ENCODE measurements at places on chromosomes 2 and 18.

- no peak for DNase-seq
Observed at GRCh38 chr2:31083234-31083993, 54.8 kb downstream of the GALNT14 start.

GRCh38 chr2:51619961-51620360 is 588.0 kb upstream of the NRXN1 start:
- no peak for DNase-seq

GRCh38 chr2:219400562-219400961 is 12.8 kb upstream of the DNPEP start:
- DNase-seq, result no peak

DNA sequence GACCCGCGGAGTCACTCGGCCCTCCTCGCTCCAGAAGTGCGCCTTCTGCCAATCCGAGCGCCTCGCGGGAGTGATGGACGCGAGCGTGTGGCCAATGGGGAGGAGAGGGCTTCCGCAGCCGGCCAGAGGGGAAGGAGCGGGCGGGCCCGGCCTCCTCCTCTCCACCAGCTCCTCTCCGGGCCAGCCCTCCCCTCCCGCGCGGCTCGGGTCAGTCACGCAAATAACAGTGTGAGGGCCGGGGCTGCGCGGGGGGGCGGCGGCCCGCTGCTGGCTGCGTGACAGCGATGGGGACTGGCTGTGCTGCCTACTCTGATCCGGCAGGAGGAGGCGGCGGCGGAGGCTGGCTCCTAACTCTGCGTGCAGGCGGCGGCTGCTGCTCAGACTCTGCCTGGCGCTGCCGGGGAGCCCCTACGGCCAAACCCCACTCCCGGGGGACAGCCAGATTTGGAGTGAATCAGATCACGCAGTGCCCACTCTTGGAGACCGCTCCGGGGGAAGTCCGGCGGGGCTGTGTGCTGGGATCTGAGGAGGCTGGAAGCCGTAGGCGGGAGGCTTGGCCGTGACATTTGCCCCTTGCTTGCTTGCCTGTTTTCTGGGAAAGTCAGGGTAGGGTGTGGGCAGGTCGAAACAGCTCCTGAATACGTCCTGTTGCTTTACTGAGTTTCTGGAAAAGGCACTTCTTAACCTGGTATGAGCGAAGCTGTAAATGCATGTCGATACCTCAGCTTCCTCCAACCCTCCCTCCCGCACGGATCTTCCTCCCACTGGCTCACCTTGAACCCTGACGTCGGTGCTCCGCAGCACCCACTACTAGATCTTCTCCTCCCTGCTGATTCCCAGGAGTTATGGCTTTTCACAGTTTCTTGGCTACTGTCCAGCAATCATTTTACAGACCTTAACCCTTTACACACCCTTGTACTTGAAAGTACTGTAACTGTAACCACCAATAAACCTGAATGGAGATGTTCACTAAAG is 97.9 kb upstream of the SERTAD2 start:
- peak; percentile 100 for DNase-seq

GRCh38 chr2:9771481-9772017 is 71.7 kb upstream of the TAF1B start:
- no peak for DNase-seq

DNA sequence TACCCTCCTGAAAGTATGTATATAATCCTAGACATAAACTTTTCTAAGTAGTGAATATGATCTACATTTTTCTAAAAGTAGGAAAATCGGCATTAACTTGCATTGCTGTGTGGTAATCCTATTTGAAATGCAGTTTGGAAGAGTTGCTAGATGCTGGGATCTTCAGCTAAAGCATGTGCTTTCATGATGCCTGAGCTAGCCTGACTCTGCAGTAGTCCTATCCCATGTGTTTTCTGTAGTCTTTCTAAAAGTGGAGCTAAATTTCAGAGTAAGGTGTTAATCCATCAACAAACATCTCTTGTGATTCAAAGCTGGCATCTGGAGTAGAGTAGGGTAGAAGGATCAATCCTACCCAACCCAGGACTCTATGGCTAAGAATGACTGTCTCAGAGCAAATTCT is 229.4 kb downstream of the THSD7B start:
- DNase-seq, result no peak

DNA sequence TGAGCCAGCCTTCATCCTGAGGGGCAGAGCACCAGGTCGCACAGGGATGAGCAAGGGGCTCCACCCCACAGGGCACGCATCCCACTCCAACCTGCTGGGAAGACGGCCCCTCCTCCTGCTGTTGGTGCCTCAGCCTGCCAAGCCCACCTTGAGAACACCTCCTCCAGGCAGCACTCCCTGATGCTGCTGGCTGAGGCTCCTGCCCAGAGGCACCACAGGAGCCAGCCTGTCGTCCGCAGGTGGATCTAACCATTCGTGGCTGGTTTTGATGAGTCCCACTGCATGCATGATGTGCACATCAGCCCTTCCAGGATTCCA is 58.4 kb downstream of the BIN1 start:
- DNase-seq, result no peak

DNA sequence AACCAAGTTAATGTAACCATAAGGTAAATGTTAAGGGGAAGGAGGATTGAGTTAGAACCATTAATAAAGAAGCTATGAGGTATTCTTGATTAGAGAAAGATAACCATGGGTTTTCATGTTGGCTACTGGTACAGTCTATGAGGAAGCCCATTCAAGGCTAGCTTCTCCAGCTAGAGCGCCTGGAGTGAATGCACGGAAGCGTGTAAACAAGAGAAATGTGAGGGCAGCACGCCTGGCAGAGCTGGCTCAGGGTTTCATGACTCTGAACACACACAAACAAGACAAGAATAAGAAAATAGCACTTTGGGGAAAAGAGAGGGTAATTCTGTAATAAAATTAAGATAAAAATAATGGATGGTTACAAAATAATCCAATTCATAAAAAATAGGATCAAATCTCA is 255.3 kb downstream of the PDE11A start:
- DNase-seq, result no peak

GRCh38 chr2:50863856-50864255 is 168.1 kb downstream of the NRXN1 start:
- DNase-seq, result no peak

- no peak for DNase-seq
Observed at GRCh38 chr2:175854665-175855064, 147.4 kb downstream of the LNPK start.

- DNase-seq, result no peak
Observed at GRCh38 chr2:12987246-12987645, 270.5 kb downstream of the TRIB2 start.

- no peak for DNase-seq
Observed at GRCh38 chr18:50696436-50696835, 123.4 kb downstream of the MRO start.

- DNase-seq, result no peak
Observed at GRCh38 chr2:64137567-64137966, 6.7 kb downstream of the PELI1 start.

GRCh38 chr2:179107737-179108136 is 57.8 kb upstream of the CCDC141 start:
- no peak for DNase-seq

DNA sequence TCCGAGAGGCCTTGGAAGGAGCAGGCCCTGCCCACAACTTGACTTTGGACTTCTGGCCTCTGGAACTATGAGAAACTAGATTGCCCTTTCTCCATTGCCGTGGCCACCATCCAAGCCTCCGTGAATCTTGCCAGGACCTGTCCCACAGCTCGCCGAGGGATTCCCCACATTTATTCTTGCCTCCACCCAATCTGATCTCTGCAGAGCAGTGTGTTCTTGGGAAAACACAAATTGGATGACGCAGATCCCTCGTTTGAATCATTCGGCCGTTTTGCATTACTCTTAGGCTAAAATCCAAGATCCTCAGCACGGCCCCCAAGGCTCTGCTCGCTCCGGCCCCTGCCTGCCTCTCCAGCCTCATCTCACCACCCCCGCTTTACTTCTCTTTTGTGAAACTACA is 364.2 kb downstream of the ZNF516 start:
- peak; percentile 50 for DNase-seq

GRCh38 chr2:118670276-118670675 is 177.2 kb downstream of the EN1 start:
- DNase-seq, result peak; percentile 53

GRCh38 chr2:29841386-29842004 is 79.9 kb downstream of the ALK start:
- DNase-seq, result no peak

GRCh38 chr2:23475036-23475435 is 90.1 kb downstream of the KLHL29 start:
- DNase-seq, result no peak

- no peak for DNase-seq
Observed at GRCh38 chr2:72793798-72794440, 31.9 kb downstream of the EXOC6B start.

DNA sequence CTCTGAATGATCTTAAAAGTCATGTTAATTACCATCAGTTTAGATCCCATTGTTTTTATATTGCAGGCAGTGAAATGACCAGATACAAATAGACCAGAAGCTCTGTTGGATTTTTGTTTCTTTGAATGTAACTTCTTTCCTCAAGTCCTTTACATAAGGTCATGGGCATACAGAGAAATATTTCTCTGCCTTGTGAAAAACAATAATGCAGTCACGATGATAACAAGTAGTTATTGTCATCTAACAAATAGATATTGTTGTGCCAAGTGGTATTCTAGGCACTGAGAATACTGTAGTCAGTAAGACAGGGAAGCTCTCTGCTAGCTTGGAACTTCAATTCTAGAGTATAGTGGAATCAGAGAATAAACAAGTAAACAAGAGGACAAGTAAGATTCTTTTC is 94.7 kb upstream of the BARD1 start:
- DNase-seq, result no peak

GRCh38 chr18:78422336-78422735 is 557.3 kb upstream of the SALL3 start:
- DNase-seq, result peak; percentile 74

DNA sequence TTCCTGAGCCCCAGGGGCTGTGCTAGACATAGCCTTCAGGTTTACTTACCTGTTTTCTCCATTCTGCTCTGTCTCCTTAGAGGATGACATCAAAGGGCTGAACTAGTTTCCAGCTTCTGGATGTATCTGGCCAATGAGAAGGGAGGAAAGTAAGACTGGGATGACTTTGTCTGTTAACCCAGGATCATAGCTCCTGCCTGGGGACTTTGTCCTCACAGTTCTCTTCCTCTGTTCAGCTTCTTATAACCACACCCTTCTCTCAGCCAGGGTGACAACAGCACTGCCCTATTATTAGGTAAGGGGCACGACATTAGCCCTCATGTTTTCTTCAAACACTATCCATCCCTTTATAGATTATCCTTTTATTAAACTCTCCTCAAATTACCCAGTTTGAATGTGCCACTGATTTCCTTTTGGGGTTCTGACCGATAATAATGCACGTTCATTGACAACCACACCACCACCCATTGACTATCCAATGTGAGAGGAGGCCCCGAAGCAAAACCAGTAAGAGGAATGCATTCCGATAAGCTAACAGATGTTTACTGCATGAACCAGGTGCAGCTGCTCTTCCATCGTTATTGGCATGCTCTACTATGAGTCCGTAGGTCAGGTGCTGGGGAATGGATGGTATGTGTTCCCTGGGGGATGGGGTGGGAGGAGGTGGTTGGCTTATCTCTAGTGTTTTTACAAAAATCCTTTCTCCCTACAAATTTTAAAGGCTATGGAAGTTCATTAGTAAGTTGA is 23.5 kb downstream of the TSN start:
- peak; percentile 80 for DNase-seq

DNA sequence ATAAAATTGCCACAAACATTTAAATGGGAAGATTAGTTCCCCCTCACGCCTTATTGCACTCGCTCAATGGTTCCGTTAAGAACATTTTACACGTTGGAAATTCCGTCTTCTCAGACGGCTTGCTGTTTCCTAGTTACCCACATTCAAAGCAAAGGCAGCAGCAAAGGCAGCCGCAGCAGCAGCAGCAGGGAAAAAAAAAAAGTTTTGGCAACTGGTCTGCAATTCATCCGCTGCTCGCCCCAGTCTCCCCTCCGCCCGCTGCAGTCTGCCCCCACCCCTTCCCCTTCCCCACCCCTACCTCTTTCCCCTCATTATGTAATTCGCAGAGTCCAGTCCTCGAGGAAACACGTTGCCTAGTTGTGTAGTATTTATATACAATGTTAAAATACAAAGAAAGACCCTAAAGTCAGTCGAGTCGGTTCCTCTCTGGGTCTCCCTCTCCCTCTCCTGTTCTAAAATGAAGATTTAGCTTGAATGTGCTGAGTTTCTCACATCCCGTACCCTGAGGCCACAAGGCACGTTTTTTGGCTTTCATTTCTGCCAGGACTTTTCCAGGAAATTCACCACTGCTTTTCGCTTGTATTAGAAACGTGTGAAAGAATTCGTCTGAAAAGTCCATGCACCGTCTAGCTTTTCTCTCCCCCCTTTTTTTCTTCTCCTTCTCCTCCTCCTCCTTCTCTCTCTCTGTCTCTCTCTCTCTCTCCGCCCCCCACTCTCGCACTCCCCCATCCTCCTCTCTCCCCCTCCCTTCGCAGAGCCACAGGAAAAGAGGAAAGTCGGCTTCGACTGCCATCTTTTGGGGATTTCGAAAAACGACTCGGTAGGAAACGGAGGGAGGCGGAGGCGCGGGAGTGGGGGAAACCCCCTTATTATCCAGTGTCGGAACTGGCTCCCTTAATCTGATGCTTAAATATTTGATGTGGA is 140.0 kb downstream of the MEIS1 start:
- DNase-seq, result peak; percentile 95

- no peak for DNase-seq
Observed at GRCh38 chr2:112483042-112483473, 1.1 kb downstream of the TTL start.

- no peak for DNase-seq
Observed at GRCh38 chr18:27314996-27315395, 129.9 kb upstream of the CHST9 start.

DNA sequence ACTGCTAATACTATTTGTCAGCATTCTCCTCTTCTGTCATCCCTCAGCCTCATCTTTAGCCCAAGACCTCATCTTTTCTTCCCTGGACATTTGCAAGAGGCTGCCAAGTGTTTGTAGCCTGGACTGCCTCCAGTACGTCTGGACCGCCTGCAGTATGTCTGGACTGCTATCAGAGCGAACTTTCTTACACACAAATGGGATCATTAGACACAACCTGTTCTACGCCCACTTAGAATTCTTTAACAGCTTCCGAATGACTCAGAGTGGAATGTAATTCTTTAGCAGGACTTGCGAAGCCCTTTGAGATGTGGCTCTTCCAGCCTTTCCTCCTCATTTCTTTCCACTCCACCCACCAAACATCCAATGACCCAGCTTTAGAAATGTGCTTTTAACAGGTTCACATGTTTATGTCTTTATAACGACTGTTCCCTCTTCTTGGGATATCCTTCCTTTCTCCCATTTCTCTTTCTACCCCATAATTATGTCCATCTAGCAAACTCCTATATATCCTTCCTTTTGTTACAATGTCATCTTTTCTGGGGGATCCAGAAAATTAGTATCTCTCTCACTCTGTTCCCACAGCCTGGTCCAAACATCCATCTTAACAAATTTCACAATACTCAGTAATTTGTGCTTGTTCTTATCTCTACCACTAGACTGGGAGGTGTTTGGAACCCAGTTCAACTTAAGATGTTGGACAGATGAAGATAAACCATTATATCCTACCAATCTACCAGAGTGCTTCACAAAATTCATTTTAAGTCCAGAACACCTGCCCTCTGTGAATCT is 171.3 kb upstream of the PGAP1 start:
- no peak for DNase-seq
